EL (cell line): ENCODE measurements at places on chromosomes 11 and 22.

DNA sequence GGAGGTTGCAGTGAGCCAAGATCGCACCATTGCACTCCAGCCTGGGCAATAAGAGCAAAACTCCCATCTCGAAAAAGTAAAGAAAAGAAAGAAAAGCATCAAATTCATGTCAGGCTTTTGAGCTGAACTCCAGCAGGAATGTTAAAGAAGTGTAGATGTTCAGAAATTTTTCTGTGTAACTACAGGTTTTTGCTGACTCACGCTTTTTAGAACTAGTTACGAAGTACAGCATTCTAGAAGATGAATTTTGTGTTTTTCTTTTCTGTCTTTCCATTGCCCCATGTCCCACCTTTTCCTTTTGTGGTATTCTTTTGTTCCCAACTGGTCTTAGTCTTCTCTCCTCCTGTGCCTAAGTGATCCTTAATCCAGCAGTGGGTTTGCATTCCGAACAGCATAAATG, 56.0 kb upstream of the HORMAD2 start:
- no peak for DNase-seq

DNA sequence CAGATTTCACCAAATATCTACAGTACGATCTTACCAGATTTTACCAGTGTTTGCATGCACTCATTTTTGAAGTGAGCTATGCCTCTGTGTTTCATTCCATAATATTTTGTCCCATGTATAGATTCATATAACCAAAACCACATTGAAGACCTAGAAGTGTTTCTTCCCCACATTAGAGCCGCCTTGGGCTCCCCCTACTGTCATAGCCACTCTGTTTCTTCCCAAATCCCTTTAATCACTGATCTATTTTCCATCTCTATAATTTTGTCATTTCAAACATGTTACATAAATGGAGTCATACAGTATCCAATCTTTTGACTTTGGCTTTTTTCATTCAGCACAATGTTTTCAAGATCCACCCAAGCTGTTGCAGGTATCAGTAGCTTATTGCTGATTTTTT, 12.7 kb downstream of the MRGPRX3 start:
- DNase-seq, result no peak

- no peak for DNase-seq
Measured at GRCh38 chr11:74470526-74470925, 3.2 kb upstream of the KCNE3 start.

DNA sequence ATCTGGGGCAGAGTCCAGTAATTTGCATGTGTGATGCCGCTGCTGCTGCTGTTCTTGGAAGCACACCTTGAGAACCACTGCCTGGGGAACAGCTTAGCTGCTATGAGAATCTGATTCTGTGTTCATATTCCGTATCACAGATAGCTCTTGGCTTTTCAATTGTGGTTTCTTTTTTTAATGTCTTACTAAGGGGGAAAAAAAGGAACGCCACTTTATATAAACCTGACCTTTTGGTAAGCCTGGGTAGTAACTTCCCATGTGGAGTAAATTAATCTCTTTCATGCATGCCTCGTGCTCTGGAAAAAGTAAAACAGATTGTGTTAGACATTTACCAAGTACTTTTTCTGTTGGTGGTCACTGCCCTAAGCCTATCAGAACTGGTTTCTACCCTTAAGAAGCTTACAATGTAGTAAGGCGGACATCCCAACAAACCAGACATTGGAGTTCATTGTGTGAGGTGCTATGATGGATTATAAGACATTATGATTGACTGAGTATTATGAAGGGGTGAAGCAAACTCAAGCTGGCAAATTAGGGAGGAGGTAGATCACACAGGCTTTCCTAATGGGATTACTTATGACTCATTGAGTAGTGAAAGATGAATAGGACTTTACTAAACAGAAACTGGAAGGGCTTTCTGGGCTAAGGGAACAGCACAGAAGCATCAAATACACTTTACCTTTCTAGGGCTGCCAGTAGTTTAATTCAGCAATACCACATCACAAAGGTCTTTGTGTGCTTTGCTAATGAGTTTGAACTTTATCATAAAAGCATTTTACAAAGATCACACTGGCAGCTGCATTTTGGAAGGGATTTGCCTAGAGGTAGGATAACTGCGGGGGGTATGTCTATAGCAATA, 64.7 kb downstream of the MAML2 start:
- DNase-seq, result peak; percentile 42

GRCh38 chr11:15779518-15779917, 576.8 kb downstream of the SOX6 start:
- DNase-seq, result peak; percentile 5

DNA sequence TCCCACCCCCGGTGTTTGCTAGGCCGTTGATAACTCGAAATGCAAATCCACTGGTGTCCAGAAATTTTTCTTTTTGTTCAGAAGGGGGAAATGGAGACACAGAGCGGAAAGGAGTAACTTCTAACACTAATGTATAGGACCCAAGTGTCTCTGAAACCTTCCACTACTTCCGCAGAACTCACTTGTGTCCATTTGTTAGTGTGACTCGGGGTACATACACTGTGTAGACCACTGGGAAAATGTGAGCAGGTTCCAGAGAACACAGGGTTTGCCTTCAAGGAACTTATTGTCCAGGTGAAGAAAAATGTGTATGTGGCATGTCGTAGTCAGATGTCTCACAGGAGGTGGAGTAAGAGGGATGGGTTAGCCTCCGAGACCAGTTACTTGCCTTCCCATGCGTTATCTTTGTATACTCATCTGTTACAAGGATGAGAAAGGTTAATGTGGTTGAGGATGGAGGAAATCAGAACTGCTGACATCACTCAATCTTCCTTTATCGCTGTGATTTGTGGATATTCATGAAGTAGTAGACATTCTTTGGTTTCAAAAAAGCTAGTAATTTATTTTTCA, 857 bp downstream of the ARCN1 start:
- peak; percentile 55 for DNase-seq

GRCh38 chr11:59759900-59760299, 4.7 kb downstream of the STX3 start:
- no peak for DNase-seq

GRCh38 chr11:32266601-32267000, 168.7 kb downstream of the WT1 start:
- DNase-seq, result no peak

DNA sequence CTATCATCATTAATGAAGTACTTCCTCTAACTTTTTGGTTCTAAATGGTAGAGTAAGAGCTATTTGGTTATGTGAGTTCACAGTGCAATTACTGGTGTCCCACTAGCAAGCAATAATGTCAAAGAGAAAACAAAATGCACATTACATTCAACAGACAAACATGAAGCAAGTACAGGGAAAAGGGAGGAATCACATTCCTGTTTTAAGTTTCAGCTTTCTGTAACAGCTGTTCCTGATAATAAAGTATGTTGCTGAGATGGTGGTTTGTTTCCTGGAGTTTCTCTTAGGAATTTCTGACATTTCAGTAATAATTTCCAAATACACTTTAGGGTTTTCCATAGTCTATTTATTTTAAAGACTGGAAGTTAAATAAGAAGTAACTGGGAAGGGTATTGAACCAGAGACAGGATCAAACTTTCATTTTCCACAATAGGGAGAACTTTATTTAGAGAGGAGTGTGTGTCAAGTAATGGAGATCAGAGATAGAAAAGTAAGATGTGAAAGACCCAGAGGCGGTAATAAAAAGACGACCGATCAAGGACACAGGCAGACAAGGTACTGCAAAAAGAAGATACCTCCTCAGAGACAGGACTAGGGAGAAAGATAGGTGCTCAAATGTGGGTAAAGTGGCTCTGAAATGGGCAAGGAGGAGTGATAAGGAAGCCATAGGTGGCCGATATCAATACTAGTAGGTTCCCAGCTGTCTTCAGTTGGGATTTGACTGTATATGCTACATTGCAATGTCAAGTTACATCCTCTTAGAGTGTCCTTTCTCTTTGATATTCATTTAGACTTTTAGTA, 20.8 kb upstream of the CLNS1A start:
- DNase-seq, result no peak

DNA sequence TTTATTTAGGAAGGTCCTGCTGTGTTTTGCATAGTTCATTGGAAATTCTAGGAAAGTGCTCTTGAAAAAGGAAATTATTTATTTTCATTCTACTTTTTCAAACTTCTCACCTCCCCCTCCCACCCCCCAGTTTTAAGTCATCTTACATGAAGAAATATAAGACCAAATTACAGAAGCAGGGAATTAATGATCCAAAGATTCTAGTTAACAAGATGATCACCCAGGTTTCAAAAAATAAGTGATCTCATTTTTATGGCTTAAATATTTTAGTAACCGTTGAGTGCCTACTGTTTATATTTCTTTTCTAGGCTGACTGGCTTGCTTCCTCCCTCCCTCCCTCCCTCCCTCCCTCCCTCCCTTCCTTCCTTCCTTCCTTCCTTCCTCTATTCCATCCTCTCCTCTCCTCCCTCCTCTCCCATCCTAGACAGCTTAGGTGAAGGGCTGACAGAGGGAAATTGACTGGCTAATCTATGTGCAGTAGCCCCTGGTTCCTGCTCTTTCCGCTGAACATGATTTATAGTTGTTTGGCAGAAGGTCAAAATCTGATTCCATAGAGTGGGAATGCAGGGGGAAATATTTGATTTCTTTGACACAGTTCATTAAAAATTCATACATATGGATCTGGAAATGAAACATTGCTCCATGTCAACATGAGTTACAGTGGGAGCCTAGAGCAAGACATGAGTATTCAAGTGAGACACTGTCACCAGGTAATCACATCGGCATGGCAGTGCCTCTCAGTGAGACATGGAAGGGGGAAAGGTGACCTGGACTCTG, 123.4 kb downstream of the COMMD9 start:
- peak; percentile 50 for DNase-seq
